A172 (cell line): ENCODE measurements at places on chromosomes 11 and 22. TPM values are rescaled to one million over a fixed set of nuclear protein-coding genes. Genes with fewer than 3 reads are reported as not detected.

The C2CD3 gene
- 49.2 and 54.2 TPM in 2 replicates for total RNA-seq

The OR10S1 gene
- total RNA-seq, result not detected in 2 replicates

The PARVG gene
- total RNA-seq, result not detected in 2 replicates

The SCGB2A2 gene
- not detected in 2 replicates for total RNA-seq

The CCDC81 gene
- 0.41 TPM in 1 of 2 replicates, not detected in the other for total RNA-seq

The C1QTNF4 gene
- total RNA-seq, result not detected in 2 replicates

The FAM111A gene
- total RNA-seq, result 83.5 and 102 TPM in 2 replicates

The MS4A6A gene
- total RNA-seq, result not detected in 2 replicates

The CASP5 gene
- total RNA-seq, result not detected in 2 replicates

The PAMR1 gene
- total RNA-seq, result 0.43 and 0.53 TPM in 2 replicates

The TMEM258 gene
- total RNA-seq, result 78.1 and 115 TPM in 2 replicates

The ARSA gene
- total RNA-seq, result 12.8 and 14.3 TPM in 2 replicates

The SYT13 gene
- 0.19 TPM in 1 of 2 replicates, not detected in the other for total RNA-seq

The BCO2 gene
- total RNA-seq, result 0.10 TPM in 1 of 2 replicates, not detected in the other

The PHETA2 gene
- total RNA-seq, result 0.07 and 0.17 TPM in 2 replicates
